ENCODE measurements at places on chromosomes 1 and 21.

DNA sequence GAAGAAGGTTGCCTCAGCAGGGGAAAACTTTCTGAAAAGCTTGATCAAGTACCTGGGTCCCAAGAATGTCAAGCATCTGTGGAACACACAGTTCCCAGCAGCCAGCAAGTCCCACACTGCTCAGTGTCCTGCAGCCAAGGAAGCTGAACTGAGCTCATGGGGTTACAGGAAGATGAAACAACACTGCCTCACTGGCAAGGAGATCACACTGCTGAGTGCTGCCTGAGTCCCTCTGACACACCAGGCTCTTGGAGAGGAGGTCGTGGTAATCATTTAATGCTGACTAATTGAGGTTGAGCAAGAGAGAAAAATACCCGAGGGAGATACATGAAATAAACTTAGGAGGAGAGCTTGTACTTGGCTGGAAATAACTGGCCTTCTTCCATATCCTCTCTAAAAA is 75.2 kb downstream of the MPZL1 start:
- DNase-seq: no peak

DNA sequence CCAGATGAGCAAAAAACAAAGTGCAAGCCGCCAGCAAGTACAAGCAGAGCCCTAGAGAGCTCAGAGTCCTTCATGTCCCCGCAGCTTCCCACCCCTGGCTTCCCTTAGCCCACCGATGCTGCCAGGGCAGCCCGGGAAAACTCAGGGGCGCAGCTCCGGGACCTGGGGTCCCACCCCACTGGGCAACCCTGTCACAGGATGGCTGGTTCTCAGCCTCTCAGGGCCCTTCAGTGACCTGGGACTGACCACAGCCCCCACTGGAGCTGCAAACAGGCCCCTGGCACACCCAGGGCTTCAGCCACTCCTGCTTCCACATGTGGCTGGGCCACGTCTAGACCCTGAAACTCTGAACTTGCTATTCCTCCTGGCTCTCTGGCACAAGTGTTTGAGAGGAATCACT is 49.5 kb downstream of the CHD5 start:
- DNase-seq: no peak

DNA sequence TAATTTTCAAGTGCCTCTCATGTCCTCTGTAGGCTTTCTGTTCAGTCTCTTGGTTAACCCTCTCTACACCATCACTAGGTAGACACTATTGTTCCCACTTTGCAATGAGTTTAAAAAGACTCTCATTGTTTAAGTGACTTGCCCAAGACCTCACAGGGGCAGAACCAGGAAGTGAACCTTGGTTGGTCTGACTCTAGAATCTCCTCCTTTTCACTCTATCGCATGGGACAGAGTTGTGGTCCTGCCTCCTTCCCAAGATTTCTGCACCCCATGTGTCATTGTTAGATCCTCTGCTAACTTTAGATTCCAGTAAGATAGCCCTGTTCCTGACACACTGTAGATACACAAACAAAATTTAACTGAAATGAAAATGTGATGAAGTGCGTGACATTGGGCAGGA is 481.7 kb upstream of the USP24 start:
- no peak for DNase-seq

GRCh38 chr21:28151758-28152157 is 840.9 kb downstream of the LTN1 start:
- no peak for DNase-seq

- no peak for DNase-seq
These were observed 50.2 kb downstream of the PCNX2 start for GRCh38 chr1:233245191-233245765.

DNA sequence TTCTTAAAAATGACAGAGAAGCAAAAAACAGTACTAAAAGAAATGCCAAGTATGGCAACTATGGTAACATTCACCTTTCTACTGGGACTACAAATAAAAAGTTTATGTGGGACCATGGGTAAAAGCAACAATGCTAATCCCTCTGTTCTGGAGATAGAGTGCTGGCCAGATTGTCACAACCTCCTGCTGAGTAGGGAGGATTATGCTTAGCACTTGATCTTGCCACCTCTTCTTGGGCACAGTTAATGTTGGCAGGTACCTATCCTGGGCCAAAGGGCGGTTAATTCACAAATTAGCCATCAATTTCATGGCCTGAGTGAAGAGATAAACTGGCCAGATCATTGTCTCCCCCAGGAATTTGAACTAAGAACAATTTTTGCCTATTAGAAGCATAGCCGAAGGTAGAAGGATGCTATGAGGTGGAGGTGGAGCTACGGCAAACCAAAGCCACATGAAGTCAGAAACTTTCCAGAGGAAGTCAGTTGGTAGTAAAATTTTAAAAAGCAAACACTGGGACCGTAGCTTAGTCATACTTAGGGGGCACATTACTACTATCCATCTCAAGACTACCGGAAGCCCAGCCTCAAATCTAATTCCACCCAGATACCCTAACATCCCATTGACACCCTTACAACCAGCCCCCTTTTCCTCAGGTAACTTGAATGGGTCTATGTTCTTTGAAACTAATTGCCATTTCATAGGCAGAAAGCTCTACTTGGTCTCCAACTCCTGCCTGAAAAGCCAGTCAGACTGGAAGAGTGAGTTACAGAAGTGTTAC is 2.7 kb downstream of the SCYL3 start:
- peak; percentile 13 for DNase-seq

GRCh38 chr1:39940253-39940652 is 14.7 kb upstream of the MFSD2A start:
- DNase-seq: no peak

- DNase-seq: peak; percentile 78
These were observed at the start of gene PGM1 for GRCh38 chr1:63593303-63593885. Gene PGM1 (plus strand): TSS chr1:63593411. CDS start chr1:63593489, 78 bp downstream.

GRCh38 chr1:170686291-170686690 is 22.4 kb downstream of the PRRX1 start:
- DNase-seq: no peak

DNA sequence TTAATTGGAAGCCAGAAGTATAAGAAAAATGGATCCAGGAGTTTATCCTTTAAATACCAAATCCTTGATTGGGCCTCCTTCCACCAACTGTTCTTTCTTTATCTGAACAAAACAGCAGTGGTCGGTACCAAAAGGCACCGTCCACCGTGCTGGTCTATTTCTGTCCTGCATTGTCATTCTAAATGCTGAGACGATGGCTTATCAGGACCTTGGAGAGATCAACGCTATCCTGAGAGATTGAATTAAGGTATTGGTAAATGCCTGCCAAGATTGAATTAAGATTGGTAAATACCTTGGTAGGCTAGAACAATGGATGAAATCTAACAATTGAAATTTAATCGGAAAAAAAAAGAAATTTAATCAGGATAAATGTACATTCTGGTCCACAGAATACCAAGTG is 73.4 kb upstream of the SOD1 start:
- no peak for DNase-seq

DNA sequence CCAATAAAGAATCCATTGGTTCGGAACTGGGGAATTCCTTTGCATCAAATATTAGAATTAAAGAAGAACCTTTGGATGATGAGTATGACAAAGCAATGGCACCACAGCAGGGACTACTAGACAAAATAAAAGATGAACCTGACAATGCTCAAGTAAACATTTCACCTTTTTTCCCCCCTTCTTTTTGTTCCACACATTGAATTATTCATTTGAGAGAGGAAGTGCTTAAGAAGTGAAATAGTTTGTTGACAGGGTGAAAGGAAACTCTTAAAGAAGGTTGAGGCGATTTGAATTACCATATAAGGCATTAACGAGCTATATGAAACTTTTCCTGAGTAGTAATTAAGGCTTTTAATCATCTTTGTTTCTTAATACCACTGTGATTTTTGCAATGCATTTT is 93.1 kb downstream of the ZMYM4 start:
- no peak for DNase-seq

GRCh38 chr1:90414201-90414600 is 302.9 kb downstream of the BARHL2 start:
- DNase-seq: no peak

GRCh38 chr1:221206076-221206475 is 326.8 kb downstream of the HLX start:
- DNase-seq: no peak

- no peak for DNase-seq
These were observed 35.1 kb upstream of the JUN start for GRCh38 chr1:58818976-58819375.

GRCh38 chr1:63883494-63884235 is 109.8 kb downstream of the ROR1 start:
- DNase-seq: no peak

DNA sequence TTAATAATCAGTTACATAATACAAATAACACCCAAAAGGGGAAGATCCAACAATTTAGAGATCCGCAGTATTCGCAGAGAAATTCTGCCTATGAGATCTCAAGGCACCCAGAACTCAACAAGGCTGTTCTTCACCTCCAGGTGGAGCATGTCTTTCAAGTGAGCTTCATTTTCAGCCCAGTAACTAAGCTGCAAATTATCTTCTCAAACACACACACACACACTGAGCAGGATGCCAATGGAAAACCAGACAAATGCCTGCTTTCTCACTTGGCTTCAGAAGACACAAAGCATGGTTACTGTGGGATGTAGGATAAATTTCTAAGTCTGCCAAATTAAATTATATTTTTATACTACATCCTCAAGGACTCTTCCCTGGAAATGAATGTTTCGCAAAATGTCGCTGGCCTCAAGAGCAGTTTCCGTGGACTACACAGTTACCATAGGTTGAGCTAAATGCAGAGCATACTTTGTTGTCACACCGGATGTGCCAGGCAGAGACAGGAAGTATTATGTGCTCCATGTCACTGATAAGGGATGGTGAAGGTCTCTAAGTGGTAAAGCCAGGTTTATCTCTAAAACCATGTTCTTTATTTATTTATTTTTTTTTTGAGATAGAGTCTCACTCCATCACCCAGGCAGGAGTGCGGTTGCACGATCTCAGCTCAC is 30.3 kb downstream of the UBR4 start:
- DNase-seq: no peak

DNA sequence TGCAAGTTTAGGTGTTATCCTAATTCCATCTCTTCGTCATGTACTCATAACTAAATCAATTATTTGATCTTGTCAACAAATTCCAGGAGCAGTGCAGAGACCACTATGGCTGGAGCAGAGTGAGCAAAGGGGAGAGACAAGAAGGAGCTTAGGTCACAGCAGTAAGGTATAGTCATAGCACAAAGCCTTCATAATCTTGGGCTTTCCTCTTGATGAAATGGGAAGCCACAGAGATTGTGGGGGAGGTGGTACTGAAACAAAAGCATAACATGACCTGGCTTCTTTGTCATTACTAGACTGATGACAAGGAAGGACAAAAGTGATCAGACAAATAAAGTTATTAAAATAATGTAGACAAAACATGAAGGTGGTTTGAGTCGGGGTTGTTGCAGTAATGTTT is 60.1 kb upstream of the PTGS2 start:
- DNase-seq: no peak

DNA sequence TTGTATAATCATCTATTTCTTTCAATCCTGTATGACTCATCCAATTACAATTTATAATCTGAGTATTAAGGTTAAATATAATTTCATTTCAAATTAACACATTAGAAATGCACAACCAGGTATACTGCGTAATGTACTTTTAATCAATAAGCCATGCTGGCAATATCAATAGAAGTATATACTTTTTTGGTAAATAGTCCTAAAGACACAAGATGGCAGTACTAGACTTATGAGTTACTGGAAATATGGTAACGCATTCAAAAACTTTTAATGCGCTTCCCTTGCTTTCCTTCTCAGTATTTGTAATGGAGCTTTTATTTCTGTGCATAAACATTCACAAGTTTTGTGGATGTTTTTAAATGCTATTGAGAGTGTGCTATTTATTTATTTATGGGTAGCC is 1162.0 kb upstream of the TMPRSS15 start:
- DNase-seq: no peak

DNA sequence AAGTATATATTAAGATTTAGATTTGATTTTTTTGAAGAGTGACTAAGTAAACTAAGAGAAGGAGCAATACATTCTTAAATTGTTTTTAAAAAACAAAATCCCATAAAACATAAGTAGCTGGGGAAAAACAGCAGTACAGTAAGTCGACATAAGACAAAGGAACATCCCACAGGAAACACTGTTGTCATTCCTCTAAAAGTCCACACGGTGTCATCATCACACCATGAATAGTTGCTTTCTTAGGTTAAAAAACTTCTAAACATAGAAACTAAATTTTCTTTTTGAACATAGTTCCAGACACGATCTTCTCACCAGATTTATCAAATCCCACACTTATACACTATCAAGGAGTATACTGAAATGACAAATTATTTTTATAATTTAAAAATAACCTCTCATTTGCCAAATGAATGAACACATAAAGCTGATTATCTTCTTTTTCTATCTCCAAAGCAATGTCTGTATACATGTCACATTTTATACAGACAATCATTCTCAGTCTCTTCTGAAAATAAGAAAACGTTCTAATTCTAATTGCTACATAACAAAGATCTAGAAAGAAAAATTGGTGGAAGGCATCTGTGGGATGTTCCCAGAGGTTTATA is 15.8 kb downstream of the ODF2L start:
- no peak for DNase-seq

- DNase-seq: no peak
These were observed 71.2 kb downstream of the PLA2G4A start for GRCh38 chr1:186899977-186900376.

- DNase-seq: no peak
These were observed 15.9 kb downstream of the SMIM12 start for GRCh38 chr1:34843392-34844251.

DNA sequence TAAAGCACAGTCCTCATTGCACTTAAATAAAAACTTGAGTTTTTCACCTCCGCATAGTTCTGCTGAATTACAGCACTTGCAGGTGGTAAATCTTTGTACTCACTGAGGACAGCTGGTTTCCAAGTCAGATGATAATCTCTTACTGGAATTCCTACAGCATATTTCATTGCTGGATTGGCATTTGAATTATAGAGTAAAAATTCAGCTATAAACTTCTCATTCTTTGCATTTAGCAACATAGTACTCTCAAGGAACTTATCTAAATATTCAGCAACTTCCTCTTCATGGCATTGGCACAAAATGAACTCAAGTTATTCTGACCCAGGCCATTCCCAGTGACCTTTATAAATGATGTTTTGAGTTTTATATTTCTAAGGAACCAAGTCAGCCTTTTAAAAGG is 23.4 kb downstream of the GORAB start:
- DNase-seq: no peak

GRCh38 chr1:220151454-220151853 is 57.5 kb downstream of the IARS2 start:
- no peak for DNase-seq

DNA sequence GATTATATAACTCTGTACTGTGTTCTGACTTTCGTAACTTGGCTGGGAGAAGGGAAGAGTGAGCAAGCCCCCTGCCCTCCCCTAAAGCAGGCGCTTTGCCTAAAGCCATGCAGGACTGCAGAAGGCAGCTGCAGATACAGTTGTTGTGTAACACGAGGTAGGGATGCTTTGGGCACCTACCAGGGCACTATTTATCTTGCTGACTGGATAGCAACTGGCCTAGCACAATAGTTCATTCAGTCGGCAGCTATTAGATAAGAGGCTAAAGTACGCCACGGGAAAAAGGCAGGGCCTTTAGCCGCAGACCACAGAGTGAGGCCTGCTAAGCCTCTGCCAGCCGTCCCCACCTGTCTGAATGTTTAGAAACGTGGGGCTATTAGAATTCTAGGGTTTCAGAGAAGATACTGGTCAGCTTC is 80.9 kb downstream of the TTC3 start:
- DNase-seq: no peak

Measured in stimulated activated CD4-positive, alpha-beta T cell treated with anti-CD3 and anti-CD28 coated beads, Interleukin-4, amount 100 ng/mL, for 1 hour (primary cell).